HCT116 (cell line): ENCODE measurements at places on chromosomes 1 and 21.

GRCh38 chr1:226820941-226821718 lies 49.3 kb upstream of the PSEN2 start:
- H3K36me3 ChIP-seq, result no peaks in the 10 kb centered on the region
- H3K4me1 ChIP-seq, result peaks cover 12% of the 10 kb centered on the region
- DNase-seq, result no peak
- no peak overlapping the region for H3K4me3 ChIP-seq
- no peak overlapping the region for H3K27ac ChIP-seq

GRCh38 chr1:154983776-154984466 lies 777 bp downstream of the FLAD1 start:
- no peaks in the 10 kb centered on the region for H3K27me3 ChIP-seq
- peak overlapping the region; percentile 84 for H3K4me3 ChIP-seq
- H3K27ac ChIP-seq, result peak overlapping the region; percentile 68
- peaks cover 26% of the 10 kb centered on the region for H3K4me1 ChIP-seq

DNA sequence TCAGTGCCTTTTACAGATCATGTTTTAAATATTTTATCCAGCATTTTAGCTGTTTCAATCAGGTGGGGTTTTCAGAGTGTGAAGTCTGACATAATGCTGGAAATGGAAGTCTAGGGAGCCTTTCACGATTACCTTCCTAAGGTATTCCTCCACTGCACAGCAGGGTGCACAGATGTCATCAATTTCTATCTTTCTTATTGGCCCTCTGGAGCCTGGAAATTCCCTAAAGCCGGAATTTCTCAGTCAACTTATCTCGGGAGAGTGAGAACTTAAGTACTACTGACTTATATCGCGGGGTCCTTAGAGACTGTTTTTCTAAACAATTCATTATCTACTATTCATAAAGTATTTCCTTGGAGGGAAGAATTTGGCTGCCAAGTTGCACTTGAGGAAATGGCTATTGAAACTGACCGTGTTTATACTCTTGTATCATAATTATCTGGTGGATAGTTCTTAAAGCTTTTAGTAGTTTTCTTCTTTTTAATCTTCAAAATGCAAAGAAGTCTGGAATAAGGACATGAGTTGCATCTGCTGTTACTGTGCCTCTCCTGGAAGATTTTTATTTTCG lies 311.8 kb upstream of the B3GALT2 start:
- no peaks in the 10 kb centered on the region for H3K4me1 ChIP-seq
- no peak overlapping the region for H3K27ac ChIP-seq
- DNase-seq, result no peak
- no peaks in the 10 kb centered on the region for H3K27me3 ChIP-seq
- no peaks in the 10 kb centered on the region for H3K36me3 ChIP-seq

DNA sequence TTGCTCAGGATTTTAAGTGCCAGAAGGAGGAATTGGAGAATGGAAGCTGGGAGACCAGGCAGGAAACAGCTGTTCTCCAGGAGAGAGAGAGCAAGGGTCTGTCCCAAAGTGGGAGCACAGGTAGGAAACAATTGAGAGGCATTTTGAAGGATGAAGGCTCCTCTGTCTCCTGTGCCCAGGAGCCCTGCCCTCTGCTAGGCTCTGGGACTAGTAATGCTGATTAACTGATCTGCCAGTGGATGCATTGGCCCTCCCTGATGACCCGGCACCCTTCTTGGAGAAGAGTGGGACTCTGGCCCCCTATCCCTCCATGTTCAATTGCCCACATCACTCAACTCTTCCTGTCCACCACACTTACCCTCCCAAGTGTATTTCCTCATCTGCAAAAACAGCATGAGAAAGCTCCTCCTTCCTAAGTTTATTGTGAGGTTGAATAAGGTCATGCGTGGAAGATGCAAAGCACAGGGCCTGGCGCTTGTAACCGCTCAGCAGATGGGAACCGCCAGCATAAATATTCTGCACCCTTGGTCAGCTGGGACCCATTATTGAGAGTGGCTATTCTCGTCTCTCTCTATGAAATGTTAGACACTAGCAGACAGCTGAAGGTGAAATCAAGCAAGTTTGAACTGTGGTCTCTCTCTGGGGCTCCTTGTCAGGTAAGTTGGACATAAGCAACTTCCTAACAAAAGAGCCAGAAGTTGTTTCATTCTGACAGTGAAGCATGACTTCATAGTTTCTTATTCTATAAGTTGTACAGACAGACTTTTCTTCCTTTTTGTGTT lies 63.0 kb upstream of the ANGPTL1 start:
- H3K4me1 ChIP-seq, result no peaks in the 10 kb centered on the region
- H3K4me3 ChIP-seq, result no peak overlapping the region
- no peak for DNase-seq
- H3K27ac ChIP-seq, result no peak overlapping the region

GRCh38 chr1:162171111-162171510 lies 101.6 kb downstream of the NOS1AP start:
- no peak for DNase-seq
- H3K27me3 ChIP-seq, result no peaks in the 10 kb centered on the region
- no peaks in the 10 kb centered on the region for H3K36me3 ChIP-seq

- no peaks in the 10 kb centered on the region for H3K27me3 ChIP-seq
- no peaks in the 10 kb centered on the region for H3K36me3 ChIP-seq
- DNase-seq, result no peak
- H3K27ac ChIP-seq, result no peak overlapping the region
- no peak overlapping the region for H3K4me3 ChIP-seq
Observed at GRCh38 chr1:168921629-168922028, 184.9 kb upstream of the ATP1B1 start.

DNA sequence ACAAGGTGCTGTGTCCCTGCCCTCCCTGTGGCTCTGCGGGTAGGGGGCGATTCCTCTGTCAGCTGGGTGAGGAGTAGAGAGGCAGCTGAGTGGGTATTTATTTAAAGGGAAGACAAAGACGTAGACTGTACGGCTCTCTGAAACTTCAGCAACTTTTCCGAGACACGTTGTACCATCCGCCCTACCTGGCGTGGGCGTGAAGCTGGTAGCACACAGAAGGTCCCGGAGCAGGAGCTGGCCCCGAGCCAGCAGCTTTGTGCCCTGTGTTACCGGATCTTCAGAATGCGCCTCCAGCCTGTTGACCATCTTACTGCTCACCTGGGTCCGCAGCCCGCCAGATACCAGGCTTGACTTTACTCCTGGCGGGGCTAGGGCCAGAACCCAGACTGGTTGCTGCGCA lies 34.9 kb downstream of the PRKCZ start:
- no peaks in the 10 kb centered on the region for H3K4me1 ChIP-seq
- no peak overlapping the region for H3K4me3 ChIP-seq
- H3K27ac ChIP-seq, result no peak overlapping the region

DNA sequence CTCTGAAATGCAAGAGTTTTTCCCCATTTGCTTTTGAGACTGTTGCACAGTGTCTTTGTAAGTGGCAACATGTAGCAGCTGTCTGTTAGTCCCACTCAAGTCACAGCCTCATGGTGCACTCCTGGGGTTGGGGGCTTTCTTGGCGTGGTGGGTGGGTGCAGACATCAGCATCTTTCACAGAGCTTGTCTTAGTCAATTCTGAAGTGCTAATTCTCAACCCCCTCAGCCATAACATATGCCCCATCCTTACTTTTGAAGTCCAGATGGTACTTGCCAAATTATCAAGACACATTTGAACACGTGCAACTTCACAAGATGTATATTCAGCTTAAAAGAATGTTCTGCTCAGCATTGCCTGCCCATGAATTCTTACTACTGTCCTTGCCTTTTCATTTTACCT lies 87.1 kb downstream of the VCAM1 start:
- no peaks in the 10 kb centered on the region for H3K27me3 ChIP-seq
- DNase-seq, result no peak
- no peaks in the 10 kb centered on the region for H3K4me1 ChIP-seq
- no peak overlapping the region for H3K27ac ChIP-seq
- no peaks in the 10 kb centered on the region for H3K36me3 ChIP-seq
- H3K4me3 ChIP-seq, result no peak overlapping the region

- H3K36me3 ChIP-seq, result no peaks in the 10 kb centered on the region
- H3K4me3 ChIP-seq, result no peak overlapping the region
- H3K4me1 ChIP-seq, result no peaks in the 10 kb centered on the region
- H3K27ac ChIP-seq, result no peak overlapping the region
- H3K27me3 ChIP-seq, result no peaks in the 10 kb centered on the region
- DNase-seq, result no peak
Observed at GRCh38 chr1:77866296-77866695, 22.1 kb upstream of the NEXN start.

DNA sequence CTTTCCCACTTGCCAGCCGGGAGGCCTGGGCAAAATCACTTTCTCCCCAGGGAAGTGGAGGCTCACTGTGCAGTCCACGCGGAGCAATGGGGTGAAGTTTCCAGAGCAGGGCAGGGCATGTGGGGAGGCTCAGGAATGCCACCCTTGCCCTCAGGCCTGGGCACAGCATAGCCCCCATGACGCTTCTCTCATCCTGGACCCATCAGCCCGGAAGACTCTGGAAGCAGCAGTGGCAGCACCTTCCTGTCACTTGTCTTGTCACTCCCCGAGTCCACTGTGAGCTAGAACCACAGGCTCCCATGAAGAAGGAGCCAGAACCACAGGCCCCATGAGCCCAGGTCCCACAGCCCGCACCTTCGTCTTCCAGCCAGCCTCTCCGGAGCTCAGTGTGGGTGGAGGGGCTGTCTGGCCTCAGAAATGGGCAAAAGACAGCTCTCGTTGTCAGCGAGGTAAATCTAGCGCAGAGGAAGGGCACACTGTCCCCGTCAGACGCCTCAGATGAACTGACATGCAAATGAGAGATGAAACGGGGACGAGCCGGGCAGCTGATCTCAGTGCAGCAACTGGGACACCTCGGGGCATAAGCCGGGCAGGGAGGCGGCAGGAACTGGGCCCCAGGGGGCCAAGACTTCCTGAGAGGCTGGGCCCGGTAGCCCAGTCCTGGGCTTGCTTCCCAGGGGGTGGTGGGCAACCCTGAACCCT lies 6.1 kb downstream of the PDE9A start:
- H3K27me3 ChIP-seq, result no peaks in the 10 kb centered on the region
- H3K27ac ChIP-seq, result no peak overlapping the region

GRCh38 chr21:32332463-32332951 lies 33.9 kb downstream of the MRAP start:
- DNase-seq, result no peak
- no peaks in the 10 kb centered on the region for H3K27me3 ChIP-seq
- no peak overlapping the region for H3K4me3 ChIP-seq
- H3K27ac ChIP-seq, result no peak overlapping the region
- no peaks in the 10 kb centered on the region for H3K4me1 ChIP-seq

DNA sequence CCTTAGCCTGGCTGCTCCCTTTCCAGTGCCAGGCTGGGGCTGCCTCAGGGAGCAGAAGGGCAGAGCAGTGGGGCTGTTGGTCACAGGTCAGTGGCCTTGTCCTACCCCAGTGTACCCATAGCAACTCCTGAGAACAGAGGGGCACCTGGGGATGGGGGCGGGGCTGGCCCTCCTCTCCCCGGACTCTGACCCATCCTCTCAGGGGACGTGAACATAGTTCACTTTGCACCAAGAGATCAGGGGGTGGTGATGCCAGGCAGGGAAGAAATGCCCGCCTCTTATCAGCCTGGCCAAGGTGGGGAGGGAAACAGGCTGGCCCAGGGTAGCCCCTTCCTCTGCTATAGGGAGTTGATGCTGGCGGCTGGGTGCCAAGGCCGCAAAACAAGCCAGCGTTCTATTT lies 4.9 kb downstream of the ETNK2 start:
- H3K27ac ChIP-seq, result no peak overlapping the region
- H3K36me3 ChIP-seq, result no peaks in the 10 kb centered on the region
- no peak overlapping the region for H3K4me3 ChIP-seq
- no peaks in the 10 kb centered on the region for H3K4me1 ChIP-seq
- no peaks in the 10 kb centered on the region for H3K27me3 ChIP-seq

- H3K27me3 ChIP-seq, result no peaks in the 10 kb centered on the region
- no peaks in the 10 kb centered on the region for H3K4me1 ChIP-seq
- H3K4me3 ChIP-seq, result no peak overlapping the region
- no peak for DNase-seq
- no peaks in the 10 kb centered on the region for H3K36me3 ChIP-seq
Observed at GRCh38 chr21:35390013-35390776, 341.1 kb upstream of the RUNX1 start.

DNA sequence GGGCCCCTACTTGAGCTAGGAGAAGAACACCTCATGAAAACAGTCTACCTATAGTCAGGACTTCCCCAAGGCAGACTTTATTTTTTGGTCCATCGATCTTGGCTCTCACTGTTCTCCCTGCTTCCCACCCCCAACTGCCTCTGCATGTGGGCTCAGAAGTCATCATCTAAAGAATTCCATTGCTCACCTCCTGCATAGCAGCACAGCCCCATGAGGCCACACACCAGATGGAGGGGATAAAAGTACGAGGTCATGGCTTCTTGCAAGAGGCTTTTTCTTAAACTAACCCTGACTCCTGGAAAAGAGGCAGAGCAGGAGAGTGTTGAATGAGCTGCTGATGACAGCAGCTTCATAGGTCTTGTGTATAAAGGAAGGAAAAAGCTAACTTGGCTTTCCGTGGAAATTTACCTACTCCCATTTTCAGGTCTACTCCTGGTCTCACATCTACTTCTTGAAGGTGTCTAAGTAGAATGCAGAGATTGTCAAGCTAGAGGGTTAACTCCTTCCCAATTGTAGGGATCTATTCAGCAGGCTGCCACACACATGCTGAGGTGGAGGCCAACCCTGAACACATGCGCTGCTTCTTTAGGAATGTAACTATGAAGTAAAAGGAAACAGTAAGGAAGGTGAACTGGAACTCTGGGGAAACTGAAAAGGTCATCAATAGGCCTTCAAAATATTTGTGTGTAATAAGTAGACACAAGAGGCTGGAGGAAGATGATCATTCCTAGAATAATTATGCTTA lies 18.7 kb downstream of the WNT2B start:
- no peaks in the 10 kb centered on the region for H3K36me3 ChIP-seq
- no peak overlapping the region for H3K4me3 ChIP-seq
- H3K27me3 ChIP-seq, result no peaks in the 10 kb centered on the region

DNA sequence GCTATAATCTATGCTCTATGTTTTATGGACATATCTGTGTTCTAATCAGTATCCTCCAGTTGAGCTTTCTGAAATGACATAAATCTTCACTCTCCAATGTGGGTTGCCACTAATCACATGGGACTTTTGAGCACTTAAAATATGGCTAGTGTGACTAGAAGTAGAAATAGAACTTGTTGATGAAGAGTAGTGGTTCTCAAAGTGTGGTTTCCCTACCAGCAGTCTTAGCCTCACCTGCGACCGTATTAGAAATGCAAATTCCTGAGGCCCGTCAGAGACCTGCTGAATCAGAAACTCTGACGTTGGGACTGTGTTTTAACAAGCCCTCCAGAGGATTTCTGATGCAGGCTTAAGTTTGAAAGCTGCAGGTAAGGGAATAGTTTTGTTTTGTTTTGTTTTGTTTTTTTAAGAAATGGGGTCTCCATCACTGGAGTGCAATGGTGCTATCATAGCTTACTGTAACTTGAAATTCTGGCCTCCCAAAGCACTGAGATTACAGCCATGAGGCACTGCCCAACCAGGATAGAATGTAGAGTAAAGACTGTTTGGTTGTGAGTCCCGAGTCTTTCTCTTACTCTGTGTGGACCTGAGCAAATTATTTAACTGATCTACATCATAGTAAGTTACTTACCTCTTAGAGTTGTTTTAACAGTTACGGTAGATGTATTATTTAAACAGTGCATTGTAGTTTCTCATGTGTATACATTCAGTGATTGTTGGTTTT lies 21.7 kb downstream of the GLRX2 start:
- H3K27ac ChIP-seq, result no peak overlapping the region
- H3K27me3 ChIP-seq, result no peaks in the 10 kb centered on the region
- peaks cover 44% of the 10 kb centered on the region for H3K36me3 ChIP-seq
- DNase-seq, result no peak

GRCh38 chr1:220123889-220124288 lies 30.0 kb downstream of the IARS2 start:
- peak; percentile 7 for DNase-seq
- no peaks in the 10 kb centered on the region for H3K27me3 ChIP-seq
- H3K27ac ChIP-seq, result no peak overlapping the region
- H3K4me3 ChIP-seq, result no peak overlapping the region
- H3K36me3 ChIP-seq, result peaks cover 10% of the 10 kb centered on the region; the same call in 1 of the 2 replicates
